Left lung (tissue), 14 donors: ENCODE measurements at places on chromosomes 1 and 21.

DNA sequence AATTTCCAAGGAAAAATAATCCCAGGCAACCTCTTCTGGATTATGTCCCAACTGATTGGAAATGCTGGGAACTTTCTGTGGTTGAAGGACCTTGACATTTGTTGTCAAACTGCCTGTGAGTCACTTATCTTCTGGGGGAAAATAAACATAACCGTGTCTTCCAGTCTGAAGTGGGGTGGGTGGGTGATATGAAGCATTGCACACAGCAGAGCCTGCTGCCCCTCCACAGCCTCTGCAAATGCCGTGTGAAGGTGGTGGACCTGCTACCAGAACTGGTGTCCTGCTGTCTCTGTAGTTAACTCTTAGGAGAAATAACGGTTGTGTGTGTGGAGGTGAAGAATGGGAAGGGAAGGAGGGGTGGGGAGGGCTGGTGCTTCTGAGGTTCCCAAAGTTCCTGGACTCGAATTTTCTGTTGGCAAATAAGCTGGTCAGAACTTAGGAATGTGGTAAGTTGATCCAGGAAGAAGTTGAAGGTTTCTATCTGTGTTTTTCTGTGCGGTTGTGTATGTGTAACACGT is 23.2 kb downstream of the GALNT2 start:
- no peak for DNase-seq

DNA sequence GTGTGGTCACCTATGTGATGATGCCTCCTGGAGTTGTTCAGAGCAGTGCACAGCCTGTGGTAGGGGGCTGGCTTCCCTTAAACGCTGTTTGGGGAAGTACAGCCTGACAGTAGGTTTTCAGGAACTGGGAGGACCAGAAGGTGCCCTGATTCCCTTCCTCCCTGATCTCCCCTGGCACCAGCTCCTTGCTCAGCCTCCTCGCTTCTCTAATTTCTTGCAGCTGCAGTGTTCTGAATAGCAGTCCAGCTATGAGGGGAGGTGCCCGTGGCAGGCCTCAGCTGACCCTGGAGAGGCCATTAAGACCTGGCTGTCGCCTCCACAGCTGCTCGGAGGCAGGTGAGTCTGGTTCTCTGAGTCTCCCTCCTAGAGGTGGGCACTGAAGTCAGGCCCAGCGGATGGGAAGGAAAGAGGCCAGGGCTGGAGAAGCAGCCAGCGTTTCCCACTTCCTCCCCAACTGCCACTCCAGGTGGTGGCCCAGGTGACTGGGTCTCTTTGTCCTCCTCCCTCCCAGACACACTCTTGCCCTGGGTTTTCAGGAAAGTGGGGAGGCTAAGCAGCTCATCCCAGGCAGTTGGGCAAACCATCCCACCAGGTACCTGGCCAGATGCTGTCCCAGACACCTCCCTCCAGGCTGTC is 52.0 kb upstream of the RPL11 start:
- no peak for DNase-seq

GRCh38 chr1:85494074-85494903 is 29.3 kb upstream of the DDAH1 start:
- DNase-seq, result no peak

DNA sequence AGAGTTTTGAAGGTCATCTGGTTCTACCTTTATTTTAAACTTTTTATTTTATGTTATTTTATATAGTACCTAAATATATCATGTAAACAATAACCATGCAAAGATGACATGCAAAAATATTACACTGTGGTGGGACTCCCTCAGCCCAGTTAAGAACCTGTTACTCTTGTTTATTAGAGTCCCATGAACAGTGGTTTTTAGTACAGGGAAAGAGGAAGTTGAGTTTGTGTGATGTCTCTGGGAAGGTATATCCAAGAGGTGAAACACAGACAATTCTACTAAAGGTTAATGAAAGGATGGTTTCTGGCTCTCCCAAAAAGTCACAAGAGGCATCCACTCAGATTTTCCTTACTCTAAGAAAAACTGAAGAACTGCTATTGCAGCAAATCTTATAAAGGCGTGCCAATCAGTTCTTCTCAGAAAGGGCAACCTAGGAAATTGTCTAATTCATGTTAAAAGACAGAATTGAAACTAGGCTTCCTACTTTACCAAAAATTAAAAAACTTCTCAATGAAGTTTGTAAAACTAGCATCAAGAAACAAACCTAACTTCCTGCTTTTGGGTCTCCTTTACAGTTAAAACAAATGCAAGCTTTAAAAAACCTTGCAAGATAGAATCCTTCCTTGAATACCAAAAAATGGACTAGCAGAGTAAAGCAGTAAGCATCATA is 19.9 kb downstream of the GFI1 start:
- DNase-seq, result no peak

- DNase-seq, result no peak
Observed at GRCh38 chr1:245673881-245674414, 519.2 kb downstream of the KIF26B start.

GRCh38 chr21:36767096-36767495 is 68.2 kb downstream of the SIM2 start:
- DNase-seq, result no peak

DNA sequence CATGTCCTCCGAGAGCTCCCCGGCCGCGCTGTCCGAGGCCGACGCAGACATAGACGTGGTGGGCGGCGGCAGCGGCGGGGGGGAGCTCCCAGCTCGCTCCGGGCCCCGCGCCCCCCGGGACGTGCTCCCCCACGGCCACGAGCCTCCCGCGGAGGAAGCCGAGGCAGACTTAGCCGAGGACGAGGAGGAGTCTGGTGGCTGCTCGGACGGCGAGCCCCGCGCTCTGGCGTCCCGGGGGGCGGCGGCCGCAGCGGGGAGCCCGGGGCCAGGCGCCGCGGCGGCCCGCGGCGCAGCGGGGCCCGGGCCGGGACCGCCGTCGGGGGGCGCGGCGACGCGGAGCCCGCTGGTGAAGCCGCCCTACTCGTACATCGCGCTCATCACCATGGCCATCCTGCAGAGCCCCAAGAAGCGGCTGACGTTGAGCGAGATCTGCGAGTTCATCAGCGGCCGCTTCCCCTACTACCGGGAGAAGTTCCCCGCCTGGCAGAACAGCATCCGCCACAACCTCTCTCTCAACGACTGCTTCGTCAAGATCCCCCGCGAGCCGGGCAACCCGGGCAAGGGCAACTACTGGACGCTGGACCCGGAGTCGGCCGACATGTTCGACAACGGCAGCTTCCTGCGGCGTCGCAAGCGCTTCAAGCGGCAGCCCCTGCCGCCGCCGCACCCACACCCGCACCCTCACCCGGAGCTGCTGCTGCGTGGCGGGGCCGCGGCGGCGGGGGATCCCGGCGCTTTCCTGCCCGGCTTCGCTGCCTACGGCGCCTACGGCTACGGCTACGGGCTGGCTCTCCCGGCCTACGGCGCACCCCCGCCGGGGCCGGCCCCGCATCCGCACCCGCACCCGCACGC is 547 bp downstream of the FOXD2 start:
- no peak for DNase-seq

DNA sequence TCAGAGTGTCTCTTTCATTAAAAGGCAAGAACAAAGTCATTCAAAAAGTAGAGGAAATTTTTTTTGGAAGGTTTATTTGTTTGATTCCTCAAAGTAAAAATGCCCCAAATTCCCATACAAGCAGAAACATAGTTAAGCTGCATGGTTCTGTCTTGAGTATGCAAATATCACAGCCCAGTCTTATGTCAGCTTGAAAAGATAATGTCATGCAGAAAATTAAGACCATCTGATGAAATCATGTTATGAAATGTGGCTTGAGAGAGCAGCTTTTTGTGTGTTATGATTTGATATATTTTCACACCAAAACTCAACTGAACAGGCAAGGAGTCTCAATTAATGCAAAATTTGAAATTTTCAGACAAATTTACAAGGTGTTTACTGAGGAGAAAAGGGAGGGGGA is 411.0 kb downstream of the LMO4 start:
- DNase-seq, result no peak

DNA sequence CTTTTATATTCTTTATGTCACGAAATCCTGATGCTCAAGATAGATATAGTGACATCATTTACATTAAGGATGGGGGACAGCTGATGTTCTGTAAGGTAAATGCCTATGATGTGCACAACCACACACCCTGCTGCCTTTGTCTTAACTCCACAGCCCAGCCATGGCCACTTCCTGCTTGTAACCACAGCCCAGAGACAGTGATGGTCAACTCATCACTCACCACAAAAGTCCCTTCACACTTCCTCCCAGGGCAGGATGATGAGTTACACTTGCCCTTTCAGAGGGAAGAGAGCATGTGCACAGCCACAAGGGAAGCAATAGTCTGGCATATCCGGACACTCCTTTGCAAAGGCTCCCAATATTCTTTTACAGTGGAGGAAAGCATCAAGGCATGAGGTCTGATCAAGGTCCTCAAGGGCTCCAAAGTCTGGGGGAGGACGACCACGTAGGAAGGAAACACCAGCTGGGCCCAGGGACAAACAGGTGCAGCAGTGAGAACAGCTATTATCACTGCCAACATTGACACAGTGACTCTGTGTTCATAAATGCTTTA is 53.8 kb downstream of the PLPP3 start:
- no peak for DNase-seq

GRCh38 chr1:6523566-6523965 is 30.7 kb downstream of the NOL9 start:
- DNase-seq, result no peak

GRCh38 chr1:7680207-7680954 is 90.7 kb upstream of the VAMP3 start:
- peak; percentile 90 for DNase-seq

- no peak for DNase-seq
Observed at GRCh38 chr1:185837711-185838110, 103.5 kb downstream of the HMCN1 start.

DNA sequence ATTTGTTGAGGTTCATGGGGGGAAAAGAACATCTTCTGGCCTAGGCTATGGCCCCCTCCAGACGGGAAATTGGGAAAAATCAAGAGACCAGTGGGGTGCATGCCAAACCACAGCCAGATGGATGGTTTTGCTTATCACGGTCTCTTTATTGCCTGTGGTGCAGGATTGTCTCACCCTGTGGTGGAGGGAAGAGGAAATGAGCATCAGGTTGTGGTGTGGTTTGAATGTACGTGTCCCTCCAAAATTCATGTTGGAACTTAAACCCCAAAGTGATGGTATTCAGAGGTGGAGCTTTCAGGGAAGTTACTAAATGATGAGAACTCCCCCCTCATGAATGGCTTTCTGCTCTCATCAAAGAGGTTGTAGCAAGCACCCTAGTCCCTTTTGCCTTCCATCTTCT is 525.7 kb downstream of the NPHP4 start:
- no peak for DNase-seq

GRCh38 chr1:213728593-213729536 is 258.9 kb upstream of the PROX1 start:
- DNase-seq, result no peak

GRCh38 chr1:12697397-12697796 is 18.5 kb upstream of the AADACL3 start:
- DNase-seq, result no peak

- DNase-seq, result no peak
Observed at GRCh38 chr1:218664385-218665170, 319.4 kb downstream of the TGFB2 start.

GRCh38 chr1:198564716-198565115 is 24.2 kb upstream of the ATP6V1G3 start:
- DNase-seq, result no peak

DNA sequence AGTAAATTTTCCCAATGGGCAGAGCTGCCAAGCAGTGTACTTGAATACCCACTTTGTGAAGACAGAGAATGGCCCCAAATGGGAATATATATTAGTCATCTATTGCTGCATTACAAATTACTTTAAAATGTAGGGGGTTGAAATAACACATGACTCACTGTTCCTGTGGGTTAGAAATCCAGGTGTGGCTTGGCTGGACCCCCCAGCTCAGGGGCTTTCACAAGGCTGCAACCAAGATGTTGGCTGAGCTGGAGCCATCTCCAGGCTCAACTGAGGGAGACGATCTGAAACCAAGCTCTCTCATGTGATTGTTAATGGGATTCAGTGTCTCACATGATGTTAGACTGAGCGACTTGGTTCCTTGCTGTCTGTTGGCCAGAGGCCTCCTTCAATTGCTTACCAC is 33.4 kb upstream of the ARHGAP29 start:
- DNase-seq, result no peak

- peak; percentile 3 for DNase-seq
Observed at GRCh38 chr1:52268372-52268771, 97.6 kb downstream of the CC2D1B start.

- DNase-seq, result no peak
Observed at GRCh38 chr21:21668198-21668597, 670.0 kb downstream of the NCAM2 start.

DNA sequence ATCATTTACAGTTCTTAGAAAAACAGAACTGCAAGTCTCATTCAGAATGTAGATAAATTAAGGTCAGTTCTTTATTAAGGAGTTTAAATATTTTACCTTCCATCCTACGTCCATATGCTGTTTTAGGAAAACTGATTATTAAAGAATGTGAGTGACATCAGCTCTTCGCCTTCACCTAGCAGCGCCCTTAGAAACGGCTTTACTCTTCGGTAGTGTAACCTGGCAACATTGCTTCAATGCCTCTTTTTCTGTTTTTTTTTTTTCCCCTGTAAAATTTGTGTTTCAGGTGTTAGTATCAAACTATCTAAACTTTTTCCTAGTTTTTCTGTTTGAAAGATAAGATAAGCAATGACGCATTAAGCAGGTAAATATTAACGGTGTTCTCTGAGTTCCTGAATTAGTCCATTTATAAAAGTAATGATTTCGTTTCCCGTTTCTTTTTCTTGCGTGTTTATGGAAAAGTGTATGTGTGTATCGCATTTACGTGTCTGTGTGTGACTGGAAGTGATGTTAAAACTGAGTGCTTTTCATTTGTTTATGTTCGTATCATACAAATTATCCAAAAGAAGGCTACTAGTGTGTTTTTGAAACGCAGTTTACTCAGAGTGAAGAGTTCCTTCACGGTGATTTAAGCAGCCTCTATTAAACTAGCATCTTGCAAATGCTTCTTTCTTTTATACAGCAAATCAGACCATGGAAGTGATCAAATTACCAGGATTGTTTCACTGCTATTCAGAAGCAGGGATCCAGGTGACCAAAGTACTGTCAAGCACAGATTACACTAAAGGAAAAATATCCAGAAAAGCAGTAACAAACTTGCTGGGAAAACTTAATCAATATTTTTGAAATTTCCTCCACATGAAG is 139.0 kb downstream of the SDCCAG8 start:
- no peak for DNase-seq

DNA sequence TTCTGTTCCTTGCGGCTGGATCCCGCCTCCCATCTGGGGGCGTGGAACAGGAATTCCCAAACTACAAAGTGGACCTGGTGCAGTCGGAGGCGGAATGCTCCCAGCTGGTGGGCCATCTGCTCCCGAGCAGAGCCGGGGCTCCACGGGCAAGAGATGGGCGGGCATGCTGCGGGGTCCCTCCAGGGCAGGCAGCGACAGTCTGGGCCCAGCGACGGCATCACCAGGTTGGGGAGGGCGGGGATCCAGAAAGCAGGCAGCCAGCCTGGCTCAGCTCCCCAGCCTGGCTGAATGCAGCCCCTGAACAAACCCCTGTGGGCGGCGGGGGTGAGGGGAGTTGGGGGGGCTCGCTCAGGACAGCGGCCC is 3.6 kb downstream of the MEGF6 start:
- no peak for DNase-seq

DNA sequence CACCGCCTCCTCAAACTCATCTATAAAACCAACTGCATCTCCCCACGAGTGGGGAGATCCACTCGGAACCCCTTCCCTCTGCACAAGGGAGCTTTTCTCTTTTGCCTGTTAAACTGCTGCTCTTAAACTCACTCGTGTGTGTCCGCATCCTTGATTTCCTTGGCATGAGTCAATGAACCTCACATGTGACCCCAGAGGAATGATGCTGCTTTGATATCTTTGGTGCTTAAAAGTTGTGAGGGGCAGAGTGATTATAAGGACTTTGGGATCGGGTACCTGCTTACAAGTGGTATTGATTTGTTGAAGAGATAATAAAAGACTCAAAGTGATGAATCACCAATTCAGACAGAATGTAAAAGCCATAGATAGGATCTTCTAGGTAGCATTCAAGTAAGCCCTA is 125.3 kb downstream of the GREM2 start:
- no peak for DNase-seq
